ENCODE measurements at places on chromosomes 2 and 18. TPM values are rescaled to one million over a fixed set of nuclear protein-coding genes. Genes with fewer than 3 reads are reported as not detected.

DNA sequence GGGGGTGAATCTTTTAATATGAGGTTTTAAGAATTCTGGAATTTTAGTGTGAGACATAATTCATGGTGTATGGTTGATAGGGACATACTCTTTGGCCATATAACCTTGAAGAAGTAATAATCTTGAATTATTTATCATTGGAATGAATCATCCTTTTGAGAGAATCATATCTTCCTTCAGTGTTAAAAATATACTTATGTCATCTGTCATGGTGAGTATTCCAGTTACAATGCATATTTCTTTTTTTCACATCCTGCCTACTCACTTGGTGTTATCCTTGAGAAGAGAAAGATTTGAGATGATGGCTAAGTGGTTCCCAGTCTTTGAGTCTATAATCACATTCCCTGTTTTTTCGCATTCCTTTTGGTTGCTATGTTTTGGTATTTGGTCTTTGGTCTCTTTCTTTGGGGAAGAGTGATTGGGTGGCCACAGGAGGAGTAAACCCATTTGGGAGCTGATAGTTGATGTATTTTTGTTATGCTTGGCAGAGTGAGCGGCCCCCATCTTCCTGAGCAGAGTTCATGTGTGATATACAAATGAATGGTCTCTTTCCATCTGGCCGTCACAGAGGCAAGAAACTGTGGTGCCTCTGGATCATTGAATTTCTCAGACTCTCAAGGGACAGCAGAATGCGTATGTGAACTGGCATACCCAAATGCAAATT lies 21.6 kb downstream of the ASAP2 start:
- DNase-seq: peak; percentile 71

DNA sequence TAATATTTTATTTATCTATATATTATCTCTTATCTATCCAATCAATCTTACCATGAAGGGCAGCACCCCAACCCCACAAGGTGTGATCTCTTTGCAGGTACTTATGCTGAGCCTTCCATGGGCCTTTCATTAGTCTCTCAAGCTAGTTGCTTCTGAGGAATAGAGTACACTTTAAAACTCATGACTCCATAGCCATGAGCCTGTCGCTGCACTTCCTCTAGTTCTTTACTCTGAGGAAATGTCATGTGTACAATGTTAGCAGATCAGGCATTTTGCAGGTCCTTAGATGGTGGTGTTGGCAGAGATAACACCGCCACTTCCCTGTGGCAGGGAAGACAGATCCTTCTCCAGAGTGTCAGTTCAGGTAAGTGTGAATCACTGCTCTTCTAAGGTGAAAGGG lies 29.5 kb upstream of the STAT4 start:
- DNase-seq: no peak

DNA sequence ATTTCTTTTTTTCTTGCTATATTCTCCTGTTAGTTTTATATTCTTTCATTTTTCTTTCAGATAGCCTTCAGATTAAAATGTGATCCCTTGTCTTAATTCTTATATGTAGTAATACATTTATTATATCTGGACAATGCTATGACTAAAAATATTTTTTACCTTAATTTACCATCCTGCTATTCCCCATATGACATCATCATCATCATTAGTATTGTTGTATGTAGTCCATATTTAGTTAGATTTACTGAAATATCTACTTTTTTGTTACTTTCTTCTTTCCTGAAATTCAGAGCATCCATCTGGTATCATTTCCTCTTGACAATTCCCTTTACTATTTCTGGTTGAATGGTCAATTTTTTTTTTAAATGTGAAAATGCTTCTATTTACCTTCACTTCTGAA lies 951.6 kb upstream of the POU3F3 start:
- DNase-seq: no peak

DNA sequence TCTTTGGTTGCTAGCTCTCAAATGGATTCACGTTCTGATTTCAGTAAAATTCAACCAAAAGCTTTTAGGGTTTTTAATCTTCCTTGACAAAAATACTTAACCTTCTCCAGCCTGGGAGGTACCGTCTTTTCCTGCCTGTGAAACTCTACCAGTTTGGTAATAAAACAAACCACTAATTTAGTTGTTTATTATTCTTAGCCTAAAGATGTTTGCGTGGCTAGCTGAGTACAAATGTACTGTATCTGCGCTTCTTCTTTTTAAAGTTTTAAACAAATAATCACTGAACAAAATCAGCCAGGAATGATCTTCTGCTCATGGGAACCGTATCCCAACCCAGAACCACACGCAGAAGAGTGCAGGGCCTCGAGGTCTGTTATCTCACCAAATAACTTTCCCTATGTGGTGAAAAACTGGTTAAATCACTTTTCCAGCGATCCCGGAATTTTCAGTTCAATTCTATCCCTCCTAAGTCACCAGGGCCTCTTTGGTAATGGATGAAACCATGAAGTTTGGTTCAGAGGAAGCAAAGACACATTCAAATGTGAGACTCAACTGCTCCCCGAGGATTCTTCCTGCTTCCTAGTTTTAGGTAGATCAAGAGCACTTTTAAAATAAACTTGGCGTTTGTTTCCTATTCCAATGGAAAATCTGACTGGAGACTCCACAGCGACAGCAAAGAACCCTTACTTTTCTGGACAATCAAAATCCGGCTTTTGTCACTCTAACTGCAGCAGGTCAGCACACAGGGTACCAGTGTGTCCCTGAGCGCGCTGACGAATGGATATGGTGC lies 36.1 kb downstream of the BCL2 start:
- DNase-seq: no peak

The STPG4 gene
- 0.70 TPM for total RNA-seq

GRCh38 chr2:172052000-172052983 lies 33.0 kb upstream of the DLX1 start:
- peak; percentile 9 for DNase-seq

The UGT1A6 gene
- total RNA-seq: not detected

- DNase-seq: peak; percentile 61
Measured at GRCh38 chr2:217338306-217338916, 478.5 kb upstream of the TNP1 start.

The MRPL33 gene
- 248 TPM for total RNA-seq

The BAZ2B gene
- 5.9 TPM for total RNA-seq

DNA sequence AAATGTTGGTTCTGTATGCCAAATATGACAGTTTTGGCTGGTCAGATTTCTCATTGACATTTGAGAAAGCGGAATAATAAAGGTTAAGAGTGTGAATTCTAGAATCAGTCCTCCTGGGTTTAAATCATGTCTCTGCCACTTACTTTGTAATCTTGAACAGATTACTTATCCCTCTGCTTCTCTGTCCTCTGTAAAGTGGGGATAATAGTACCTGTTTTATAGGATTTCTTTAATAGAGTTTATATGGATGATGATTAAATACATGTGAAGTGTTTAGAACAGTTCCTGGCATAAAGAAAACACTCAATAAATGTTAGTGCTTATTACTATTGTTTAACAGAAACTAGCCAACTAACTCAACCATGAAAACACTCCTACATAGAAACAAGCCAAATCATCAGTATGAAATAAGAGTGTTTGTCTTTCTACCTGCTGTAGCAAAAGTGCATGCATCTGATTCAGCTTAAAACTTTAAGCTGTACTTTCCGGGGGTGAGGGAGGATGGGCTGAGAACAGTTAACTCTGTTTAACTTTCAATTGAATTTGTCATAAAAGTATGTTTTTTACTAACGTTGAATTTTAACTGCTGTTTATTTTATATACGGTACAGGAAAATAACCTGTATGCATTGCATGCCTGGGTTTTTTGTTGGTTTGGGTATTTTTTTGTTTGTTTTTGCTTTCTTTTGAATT lies 6.8 kb downstream of the HTR2B start:
- no peak for DNase-seq
